Effector memory CD8-positive, alpha-beta T cell (primary cell): ENCODE measurements at places on chromosomes 3 and 15.

DNA sequence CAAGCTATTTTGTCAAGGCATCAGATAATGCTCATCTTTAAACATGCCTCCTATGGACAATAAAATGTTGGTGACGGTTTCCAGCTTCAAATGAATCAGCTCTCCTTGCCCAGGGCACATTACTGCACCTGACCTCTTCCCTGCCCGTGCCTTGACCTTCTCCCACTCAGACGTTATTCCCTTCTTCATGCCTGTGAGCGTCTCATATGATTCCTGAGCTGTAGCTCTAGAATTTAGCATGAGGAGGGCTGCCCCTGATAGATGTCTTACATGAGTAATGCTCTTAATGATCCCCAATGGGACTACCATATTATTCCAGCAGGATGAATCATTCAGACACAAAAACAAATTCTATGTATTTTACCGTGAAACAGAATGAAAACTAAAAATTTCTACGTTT lies 762.7 kb downstream of the ROBO1 start:
- no peak for DNase-seq

GRCh38 chr3:56055546-56055945 lies 412.7 kb downstream of the ERC2 start:
- DNase-seq, result no peak

DNA sequence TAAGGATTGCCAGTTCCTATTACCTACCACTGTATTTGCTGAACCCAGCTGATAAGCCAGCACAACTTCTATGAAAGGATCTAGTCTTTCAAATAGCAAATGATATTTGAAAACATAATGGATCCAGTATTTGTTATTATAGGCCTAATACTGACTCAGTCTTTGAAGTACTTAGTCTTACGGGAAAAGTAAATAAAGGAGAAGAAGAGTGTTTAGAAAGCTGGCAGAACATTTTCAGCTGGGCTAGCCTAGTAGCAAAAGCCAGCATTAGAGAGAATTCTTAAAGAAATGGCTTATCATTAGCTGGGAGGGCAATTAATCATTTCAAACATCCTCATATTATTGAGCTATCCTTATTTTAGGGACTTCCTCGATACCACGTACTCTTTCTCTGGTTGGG lies 101.4 kb upstream of the GOLIM4 start:
- DNase-seq, result no peak

DNA sequence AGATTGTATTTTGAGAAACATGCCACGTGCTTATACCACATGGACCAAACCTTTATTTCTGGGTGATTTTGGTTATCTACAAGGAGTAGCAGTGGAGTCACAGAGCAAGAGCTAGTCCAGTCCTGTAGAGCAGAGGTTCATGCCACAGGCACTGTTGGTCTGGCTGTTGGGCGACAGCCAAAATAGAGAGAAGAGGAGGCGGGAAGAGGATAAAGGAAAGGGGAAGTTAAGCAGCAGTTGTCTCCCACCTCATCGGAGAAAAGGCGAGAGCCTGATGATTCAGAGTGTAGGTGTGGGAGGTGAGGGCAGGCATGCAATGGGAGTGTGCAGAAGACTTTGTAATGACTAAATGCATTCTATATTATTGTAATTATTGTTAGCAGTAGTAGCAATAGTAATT lies 237.5 kb upstream of the ROPN1 start:
- DNase-seq, result no peak

DNA sequence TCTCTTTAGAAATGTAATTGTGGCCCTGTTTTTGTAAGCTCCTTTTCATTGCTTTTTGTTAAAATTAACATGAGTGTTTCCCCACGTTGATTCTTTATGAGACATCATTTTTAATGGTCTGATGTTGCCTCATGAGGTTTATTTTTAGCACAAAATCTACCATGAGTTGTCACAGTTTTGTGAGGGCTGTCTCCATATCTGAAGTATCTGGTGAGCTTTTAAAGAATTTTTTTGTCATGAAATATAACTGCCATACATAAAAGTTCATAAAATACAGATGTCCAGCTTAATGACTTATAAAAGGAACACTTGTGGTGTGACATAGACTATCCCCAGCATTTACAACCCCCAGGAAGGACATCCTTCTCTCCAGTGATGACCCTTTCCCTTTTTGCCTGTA lies 34.3 kb upstream of the CEMIP start:
- no peak for DNase-seq

DNA sequence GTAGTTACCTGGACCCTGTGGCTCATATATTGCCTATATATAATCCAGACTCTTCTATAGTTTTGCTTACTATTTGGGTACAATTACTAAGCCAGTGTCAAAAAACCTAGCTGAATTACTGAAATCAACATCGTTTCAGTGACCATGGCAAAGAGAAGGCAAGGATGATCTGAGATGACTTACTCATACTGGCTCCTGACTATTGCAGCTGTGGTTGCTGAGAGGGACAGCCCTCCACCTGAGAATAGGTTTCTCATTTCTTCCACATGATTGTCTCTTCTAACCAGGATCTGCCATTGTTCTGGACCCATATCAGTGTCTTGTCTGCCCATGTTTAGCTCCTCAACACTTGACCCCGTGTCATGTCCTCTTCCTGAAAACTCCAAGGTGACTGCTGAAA lies 30.2 kb downstream of the CASR start:
- no peak for DNase-seq

DNA sequence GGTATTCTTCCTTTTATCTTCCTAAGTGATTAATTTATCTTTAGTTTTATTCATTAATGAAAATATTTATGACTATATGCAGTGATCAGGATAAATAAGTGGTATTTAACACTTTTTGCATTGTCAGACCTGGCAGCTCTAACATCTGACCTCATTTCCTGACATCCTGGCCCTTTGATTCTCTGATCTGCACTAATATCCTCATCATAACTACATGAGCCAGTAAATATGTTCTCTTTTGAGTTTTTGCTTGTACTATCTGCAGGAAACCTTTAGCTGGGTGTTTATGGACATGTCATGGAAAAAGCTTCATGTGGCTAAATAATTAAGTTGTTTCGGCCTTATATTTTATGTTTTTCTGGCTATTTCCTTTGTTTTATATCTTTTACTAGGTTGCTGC lies 10.5 kb downstream of the NKTR start:
- DNase-seq, result no peak

DNA sequence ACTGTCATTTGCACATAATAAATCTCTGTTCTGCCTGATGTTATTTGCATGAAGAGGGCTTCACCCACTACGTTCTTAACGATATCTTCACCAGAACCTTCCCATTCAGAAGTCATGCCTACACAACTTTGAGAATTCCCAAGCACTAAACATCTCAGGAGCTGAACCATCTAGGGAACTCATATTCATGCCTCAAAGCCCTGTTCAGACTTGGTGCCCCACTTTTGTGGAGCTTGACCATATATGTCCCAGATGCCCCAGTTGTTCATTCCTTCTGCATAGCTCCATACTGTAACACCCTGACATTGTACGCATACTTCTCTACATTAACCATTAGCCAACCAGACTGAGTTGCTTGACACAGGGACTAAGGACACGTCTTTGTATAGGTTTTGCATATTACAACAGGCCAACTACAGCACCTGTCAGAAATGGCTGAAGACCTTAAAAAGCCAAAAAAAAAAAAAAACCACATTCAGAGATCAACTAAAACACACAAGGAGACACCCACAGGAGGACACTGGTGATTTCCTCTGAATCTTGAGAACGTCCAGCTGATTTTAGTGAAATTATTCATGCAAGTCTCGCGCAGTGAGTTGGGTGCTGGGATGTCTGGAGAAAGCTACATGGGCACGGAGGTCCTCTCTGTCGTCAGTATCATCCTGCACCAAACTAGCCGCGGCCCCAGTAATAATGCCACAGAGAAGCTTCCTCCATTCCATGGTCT lies 141.4 kb downstream of the FOXP1 start:
- DNase-seq, result no peak

DNA sequence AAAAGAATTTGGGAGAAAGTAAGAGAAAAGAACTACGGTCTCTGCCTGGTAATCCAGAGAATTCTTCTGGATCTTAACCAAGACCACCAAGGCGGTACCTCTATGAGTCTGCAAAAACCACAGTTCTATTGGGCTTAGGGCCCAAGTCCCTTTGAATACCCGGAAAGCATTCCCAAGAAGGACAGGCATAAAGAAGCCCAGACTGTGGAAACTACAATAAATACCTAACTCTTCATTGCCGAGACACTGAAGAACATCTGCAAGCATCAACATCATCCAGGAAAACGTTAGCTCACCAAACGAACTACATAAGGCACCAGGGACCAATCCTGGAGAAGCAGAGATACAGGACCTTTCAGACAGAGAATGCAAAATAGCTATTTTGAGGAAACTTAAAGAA lies 162.3 kb upstream of the TMC3 start:
- DNase-seq, result no peak

DNA sequence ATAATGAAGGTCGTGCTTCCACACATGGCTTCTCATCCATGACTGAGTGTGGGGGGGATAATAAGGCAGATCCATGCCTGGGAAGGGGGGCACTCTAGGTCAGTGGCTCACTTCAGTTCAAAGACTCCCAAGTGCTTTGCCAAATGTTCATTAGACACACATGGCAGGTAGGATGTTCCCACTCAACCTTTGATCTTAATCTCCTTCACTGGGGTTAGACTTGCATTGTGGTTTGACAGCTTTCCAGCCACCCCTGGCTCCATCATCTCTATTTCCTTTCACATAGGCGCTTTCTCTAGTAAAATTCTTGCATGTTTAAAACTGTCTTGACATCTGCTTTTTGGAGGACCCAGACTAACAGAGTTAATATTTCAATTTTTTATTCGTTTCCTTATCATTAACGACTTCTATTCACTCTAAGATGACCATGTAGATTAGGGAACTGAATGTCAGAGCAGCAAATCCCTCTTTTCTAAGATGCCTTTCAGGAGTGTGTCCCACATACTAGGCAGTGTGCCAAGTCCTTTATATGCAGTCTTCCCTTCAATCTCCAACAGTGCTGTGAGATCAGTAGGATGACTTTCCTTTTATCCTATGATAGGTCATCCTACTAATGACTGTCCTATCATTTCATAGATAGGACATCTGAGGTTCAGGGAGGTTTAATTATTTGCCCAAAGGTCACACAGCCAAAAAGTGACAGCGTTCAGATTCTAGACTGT lies 57.9 kb downstream of the BTD start:
- DNase-seq, result no peak

DNA sequence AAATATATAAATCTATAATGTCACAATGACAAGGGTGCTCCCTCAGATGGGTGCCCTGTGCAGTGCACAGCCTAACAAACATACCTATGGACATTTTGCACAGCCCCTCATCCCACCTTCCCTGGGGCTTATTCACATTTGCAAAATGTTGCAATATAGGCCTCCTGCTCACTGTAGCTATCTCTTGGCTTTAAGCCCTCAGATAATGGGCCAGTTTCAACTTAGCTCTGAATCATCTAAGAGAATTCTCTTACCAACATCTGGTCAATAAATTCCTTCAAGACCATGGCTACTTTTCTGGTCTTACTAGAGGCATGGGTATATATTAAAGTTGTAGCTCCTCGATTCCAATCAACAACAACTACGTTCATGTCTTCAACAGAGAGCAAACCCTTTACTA lies 17.9 kb downstream of the LIPH start:
- no peak for DNase-seq

GRCh38 chr3:24521420-24522145 lies 26.9 kb upstream of the THRB start:
- no peak for DNase-seq

DNA sequence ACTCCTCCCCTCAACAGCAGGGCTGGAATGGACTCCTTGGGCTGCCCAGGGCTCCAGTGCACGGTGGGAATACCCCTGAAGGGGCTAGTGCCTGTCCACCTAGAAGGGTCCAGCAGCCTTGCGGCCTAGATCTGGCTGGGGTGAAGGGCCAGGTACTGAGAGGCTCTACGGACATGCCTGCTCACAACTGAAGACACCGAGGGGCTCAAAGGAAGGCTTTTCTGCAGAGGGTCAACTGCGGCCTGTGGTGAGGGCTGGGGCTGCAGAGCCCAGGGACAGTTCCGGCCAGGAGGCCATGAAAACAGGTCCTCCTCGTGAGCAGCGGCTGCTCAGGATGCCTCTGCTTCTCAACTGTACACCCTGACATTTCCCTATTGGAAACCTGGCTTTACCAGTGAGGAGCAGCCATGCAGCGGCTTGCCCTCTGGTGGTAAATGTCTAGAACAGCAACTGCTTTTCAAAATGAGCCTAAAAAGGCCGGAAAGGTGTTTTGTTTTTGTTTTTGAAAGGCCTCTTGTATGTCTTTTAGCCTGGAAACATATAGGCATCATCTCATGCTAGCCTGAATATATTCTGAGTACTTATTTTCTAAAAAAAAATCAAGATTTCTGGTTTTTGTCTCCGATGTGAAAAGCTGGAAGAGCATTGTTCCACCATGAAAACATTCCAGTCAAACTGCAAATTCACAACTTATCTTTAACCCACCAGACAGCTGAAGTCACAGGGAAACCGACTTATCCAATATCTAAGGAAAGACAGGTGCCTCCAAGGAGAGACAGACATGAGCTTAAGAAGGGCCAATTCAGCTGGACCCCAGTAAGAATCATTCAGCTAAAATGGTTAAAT lies 163.4 kb downstream of the KLF13 start:
- peak; percentile 37 for DNase-seq

DNA sequence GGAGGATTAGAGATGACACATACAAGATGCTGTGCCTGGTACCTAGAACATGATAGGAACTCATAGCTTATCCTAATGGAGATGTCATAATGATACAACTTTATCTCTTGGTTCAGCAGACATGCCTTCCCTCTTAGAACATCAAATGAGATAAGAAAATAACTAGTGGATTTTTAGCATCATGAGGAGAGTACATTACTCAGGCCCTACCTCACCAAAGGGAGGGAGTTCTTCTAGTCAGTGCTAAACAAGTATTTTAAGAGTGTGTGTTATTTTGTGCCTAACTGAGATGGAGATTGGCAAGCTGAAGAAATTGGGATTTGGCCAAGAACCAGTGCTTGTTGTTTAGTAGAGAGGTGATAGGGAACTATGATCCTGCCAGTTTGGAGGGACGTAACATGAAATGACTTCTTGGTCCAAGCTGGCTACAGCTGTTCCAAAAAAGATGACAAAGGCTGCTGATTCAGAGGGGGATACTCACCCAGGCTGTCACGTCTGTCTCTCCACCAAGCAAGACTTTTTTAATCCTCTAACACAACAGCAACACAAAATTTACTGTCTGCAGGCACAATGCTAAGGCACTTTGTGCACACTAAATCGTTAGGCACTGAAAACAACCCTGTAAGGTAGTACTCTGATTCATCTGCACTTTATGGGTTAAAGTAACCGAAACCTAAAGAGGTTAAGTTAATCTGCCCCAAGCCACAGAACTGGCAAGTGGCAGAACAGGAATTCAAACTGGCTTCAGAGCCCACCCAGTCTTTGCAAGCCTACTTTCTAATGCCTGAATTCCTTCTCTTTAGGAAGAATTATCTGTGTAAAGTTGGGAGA lies 126.5 kb downstream of the CMSS1 start:
- DNase-seq, result no peak

GRCh38 chr15:75367406-75367912 lies 948 bp downstream of the MAN2C1 start:
- no peak for DNase-seq

GRCh38 chr3:14256046-14256445 lies 77.4 kb downstream of the LSM3 start:
- no peak for DNase-seq

- DNase-seq, result no peak
These were observed 336.1 kb downstream of the FOXP1 start for GRCh38 chr3:71247221-71247957.

GRCh38 chr3:44402548-44402947 lies 64.0 kb downstream of the TCAIM start:
- DNase-seq, result no peak
